ENCODE measurements at places on chromosomes 2 and 18. TPM values are rescaled to one million over a fixed set of nuclear protein-coding genes. Genes with fewer than 3 reads are reported as not detected.

TUBA3E gene
- total RNA-seq: not detected

ELP2 gene
- 71.2 TPM for total RNA-seq

GAREM1 gene
- 14.0 TPM for total RNA-seq

DNA sequence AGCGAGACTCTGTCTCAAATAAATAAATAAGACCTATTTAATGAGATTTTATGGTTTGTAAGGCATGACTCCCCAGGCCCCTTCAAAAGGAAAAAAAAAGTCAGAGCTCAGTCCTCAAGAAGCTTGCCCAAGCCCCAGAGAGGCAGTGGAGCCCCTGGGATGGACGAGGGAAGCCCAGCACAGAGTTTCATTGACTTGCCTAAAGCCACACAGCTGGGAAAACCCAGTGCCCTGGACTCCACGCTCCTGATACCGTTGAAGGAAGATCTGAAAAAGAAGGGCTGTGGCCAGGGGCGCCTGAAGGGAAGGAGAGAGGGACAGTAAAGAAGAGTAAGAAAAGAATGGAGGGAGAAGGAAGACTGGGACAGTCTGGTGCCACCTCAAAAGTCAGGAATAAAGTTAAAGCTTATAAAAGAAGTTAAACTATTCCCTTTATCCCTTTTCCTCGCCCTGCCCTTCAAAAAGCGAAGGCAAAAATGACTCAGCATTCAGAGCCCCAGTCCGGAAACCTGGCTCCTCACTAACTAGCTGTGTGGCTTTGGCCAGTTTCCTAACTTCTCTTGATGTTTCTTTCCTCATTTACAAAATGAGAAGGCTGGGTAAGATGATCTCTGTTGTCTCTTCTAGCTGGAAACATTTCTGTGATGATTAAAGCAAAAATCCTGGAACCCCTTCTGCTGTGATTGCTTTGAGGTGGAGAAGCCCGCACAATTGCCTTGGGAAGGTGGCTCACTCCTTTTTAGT lies 46.7 kb downstream of the LYPD1 start:
- H3K4me1 ChIP-seq: no peaks in the 10 kb centered on the region
- H3K36me3 ChIP-seq: no peaks in the 10 kb centered on the region
- DNase-seq: no peak
- no peaks in the 10 kb centered on the region for H3K27me3 ChIP-seq

DNA sequence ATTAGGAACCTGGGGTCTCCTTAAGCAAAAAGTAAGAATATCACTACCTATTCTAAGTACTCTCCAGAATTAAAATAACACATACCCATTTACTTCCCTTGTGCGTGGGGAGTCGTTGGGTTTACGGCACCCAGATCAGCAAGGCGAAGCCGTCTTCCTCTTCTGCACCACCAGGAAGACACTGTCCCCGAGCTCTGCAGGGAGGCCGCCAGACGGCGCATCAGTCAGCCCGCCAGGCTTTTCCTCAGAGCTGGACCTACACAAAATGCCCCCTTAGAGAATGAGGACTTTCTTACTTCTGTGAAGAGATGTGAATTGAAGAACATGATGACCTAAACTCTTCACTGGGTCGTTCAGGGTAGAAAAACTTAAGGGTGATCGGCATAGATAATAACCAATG lies 526.5 kb downstream of the GALR1 start:
- DNase-seq: no peak
- no peak overlapping the region for H3K4me3 ChIP-seq
- H3K4me1 ChIP-seq: no peaks in the 10 kb centered on the region
- no peaks in the 10 kb centered on the region for H3K36me3 ChIP-seq

- no peak for DNase-seq
- H3K4me3 ChIP-seq: no peak overlapping the region
- H3K36me3 ChIP-seq: no peaks in the 10 kb centered on the region
- no peaks in the 10 kb centered on the region for H3K4me1 ChIP-seq
These were observed 213.3 kb upstream of the HNRNPA3 start for GRCh38 chr2:176999301-176999700.

DNA sequence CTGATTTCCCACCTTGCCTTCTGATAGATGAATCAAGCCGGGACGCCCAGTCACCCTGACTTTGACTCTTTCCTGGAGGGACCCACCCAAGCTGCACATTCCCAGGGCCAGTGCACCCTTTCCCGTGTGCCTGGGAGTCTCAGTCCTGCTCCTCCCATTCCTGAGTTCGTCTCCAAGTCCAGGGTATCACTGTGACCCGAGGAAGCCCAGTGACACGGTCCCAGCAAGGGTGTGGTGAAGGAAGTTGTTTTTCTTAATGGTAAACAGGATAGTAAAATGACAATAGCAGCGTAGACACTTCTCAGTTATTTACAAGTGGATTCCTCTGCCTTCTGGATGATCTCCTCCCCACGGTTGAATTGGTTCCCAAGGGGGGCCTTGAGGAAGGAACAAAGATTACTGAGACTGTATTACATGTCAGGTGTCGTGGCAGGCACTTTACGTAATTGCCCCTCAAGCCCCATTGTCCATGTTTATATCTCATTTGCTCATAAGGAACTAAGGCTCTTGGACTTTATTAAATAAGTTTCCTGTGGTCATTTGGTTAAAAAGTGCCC lies 123.3 kb downstream of the PRKCE start:
- no peaks in the 10 kb centered on the region for H3K27me3 ChIP-seq
- H3K4me3 ChIP-seq: no peak overlapping the region
